ENCODE measurements at places on chromosomes 5 and 9.

GRCh38 chr9:128068386-128069205, 564 bp downstream of the SLC25A25 start:
- no peak for DNase-seq

- no peak for DNase-seq
These were observed 102.5 kb upstream of the SREK1 start for GRCh38 chr5:66041627-66042026.

DNA sequence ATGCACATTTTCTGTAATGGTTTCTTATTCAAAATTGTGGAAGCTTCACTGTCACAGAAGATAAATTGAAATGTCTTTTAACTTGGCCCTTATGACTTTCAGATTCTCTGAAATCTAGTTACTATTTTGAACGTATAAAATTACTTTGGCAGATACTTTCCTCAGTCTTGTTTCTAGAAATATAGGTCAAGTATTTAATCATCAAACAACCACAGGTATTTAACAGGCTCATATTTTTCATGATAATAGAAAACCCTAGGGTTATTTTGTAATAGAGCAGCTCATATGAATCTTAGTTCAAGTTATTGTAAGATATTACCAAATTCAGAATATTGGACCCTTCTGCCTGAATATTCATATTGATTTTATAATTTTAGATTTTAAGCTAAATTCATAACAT, 236.0 kb upstream of the CDH18 start:
- DNase-seq = no peak

- DNase-seq = no peak
These were observed 187.3 kb downstream of the CDH12 start for GRCh38 chr5:22665801-22666200.

GRCh38 chr5:14204785-14205321, 61.7 kb downstream of the TRIO start:
- no peak for DNase-seq

- DNase-seq = no peak
These were observed 69.0 kb upstream of the SLC12A2 start for GRCh38 chr5:128014578-128014977.

DNA sequence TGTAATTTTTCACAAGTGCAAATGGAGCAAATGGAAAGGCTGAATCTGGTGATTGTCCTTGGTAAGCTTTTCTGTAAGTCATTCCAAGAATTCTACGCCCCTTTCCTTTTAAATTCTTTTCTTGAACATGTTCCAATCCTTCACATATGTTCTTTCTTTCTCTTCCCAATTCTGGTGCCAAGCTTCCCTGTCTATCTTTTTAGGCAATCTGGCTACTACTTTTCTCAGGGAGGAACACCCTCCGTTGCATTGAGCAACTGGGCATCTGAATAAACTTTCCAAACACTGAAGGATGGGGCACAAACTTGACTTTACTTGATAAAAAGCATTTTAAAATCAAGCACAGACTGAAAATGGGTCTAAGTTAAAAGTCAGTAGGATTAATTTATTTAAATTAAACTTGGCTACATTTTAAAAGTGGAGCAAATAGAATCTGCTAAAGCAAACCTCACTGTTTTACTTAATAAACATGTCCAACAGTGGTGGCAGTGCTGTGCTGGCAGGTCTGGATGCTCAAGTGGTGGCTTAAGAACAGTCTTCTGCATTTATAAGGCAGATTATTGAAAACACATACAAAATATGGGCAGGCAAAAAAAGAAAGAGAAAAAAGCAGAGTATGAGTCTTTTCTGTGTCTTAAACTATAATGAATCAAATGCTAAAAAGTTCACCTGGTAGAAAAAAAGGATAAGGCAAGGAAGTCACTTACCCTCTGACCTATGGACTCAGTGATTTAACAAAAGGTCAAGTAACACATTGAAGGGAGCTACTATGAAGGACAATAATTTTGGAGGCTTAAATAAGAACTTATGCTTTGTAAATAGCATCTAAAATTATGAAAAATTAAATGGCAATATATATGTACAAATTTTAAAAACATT, 5.4 kb downstream of the ELL2 start:
- no peak for DNase-seq

- no peak for DNase-seq
These were observed at the start of gene POU4F3 for GRCh38 chr5:146338774-146339714. Gene POU4F3 (plus strand): TSS chr5:146338839. CDS start chr5:146339113, 274 bp downstream.

DNA sequence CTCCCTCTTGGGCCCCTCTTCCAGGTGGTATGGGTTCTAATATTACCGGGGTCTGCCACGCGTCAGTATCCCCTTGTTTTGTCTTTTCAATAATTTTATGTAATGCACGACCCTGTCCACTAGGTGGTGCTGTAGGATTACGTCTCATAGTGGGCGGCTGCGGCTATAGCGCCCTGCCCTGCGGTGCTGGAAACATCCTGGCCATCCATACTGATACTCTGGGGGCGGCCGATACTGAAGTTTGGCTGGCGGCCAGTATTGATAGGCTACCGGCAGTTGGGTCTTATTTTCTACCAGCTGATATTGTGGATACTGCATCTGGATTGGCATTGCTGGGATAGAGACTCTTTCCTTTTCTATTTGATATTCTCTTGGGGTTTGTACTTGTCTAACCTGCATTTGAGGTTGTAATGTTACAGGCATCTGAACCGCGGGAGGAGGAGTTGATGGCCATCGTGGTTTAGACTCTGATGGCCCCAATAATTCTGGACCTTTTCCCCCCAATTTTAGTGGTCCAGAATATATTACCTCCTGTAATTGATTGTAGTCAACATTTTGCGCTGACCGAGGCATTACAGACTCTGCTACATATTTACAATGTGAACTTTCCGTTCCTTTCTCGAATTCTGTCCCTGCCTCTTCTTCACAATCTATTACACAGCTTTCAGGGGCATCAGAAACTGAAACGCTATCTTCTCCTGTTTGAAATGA, 3.3 kb upstream of the TMEM141 start:
- peak; percentile 43 for DNase-seq

GRCh38 chr9:17361378-17361777, 217.5 kb upstream of the SH3GL2 start:
- no peak for DNase-seq

DNA sequence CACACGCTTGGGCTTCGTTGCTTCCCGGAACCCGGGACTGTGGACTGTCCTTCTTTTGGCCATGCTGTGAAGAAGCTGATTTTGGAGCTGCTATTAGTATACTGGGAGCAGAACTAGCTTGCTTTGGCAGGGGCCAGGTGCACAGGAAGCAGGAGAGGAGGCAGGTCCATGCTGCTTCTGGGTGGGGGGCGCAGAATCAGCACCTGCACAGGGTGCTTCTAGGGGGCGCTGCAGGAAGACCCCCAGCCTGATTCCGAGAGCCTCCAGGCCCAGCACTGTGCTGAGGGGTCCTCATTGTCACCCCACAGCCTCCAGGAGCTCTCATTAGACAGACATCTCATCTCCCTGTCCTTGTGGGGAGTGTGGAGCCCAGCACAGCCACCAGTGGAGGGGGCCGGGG, 252.6 kb upstream of the IRX4 start:
- DNase-seq = no peak

- DNase-seq = no peak
These were observed 221.6 kb downstream of the DMRT2 start for GRCh38 chr9:1271786-1272185.

GRCh38 chr5:118762291-118762690, 226.1 kb downstream of the DTWD2 start:
- no peak for DNase-seq

DNA sequence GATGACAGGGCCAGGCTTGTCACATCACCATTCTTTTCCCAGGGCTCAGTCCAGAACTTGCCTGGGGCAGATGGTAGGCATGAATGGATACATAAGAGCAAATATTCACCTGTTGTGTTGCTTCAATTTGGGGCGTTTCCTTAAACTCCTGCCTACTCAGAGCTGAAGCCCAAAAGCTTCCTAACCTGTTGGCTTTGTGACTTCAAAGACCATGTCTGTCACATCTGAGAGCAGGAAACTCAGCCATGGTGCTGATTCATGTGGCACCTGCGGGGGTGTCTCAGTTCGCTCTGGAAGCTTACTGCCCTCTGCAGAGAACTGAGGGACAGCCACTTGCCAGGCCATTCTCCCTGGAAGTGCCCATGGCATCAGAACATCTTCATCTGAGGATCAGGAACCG, 246.6 kb downstream of the HSPA4 start:
- no peak for DNase-seq

GRCh38 chr9:8432224-8432623, 632.6 kb upstream of the DMAC1 start:
- no peak for DNase-seq

- DNase-seq = no peak
These were observed 13.0 kb downstream of the SLC25A25 start for GRCh38 chr9:128081056-128081455.

GRCh38 chr9:14365670-14366069, 51.7 kb upstream of the NFIB start:
- DNase-seq = no peak

GRCh38 chr5:123943151-123943550, 431.2 kb downstream of the CSNK1G3 start:
- no peak for DNase-seq

- DNase-seq = no peak
These were observed 221.3 kb upstream of the TAS2R1 start for GRCh38 chr5:9851458-9851857.
